Activated CD4-positive, alpha-beta T cell treated with anti-CD3 and anti-CD28 coated beads, Interleukin-2, amount 50 U/mL, for 48 hours (primary cell): ENCODE measurements at places on chromosomes 13 and 19.
A peak's percentile ranks its signal among the peaks of the same experiment; 100 is the strongest.

DNA sequence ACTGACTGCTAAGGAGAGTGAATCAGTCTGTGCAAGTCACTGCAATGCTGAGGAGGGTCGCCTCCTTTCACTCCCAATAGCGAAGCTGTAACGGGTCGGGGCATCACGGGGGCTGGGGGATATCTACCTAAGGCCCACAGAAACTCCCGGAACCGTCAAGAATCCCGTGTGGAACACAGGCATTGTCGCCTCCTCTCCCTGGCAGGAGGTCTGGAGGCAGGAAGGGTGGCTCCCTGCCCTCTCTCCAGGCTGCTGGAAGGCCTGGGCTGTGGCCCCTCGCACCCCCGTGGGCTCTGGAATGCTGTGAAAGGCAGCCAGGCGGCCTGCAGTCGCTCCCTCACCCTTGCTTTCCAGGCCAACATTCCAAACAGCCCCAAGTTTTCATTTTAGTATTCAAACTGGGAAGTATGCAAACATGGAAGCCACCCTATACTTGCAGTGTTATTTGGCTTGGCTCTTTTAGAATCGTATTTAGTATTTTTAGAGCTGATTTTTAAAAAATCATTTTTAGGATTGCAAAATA is 109.4 kb downstream of the CRYL1 start:
- no peak for DNase-seq

DNA sequence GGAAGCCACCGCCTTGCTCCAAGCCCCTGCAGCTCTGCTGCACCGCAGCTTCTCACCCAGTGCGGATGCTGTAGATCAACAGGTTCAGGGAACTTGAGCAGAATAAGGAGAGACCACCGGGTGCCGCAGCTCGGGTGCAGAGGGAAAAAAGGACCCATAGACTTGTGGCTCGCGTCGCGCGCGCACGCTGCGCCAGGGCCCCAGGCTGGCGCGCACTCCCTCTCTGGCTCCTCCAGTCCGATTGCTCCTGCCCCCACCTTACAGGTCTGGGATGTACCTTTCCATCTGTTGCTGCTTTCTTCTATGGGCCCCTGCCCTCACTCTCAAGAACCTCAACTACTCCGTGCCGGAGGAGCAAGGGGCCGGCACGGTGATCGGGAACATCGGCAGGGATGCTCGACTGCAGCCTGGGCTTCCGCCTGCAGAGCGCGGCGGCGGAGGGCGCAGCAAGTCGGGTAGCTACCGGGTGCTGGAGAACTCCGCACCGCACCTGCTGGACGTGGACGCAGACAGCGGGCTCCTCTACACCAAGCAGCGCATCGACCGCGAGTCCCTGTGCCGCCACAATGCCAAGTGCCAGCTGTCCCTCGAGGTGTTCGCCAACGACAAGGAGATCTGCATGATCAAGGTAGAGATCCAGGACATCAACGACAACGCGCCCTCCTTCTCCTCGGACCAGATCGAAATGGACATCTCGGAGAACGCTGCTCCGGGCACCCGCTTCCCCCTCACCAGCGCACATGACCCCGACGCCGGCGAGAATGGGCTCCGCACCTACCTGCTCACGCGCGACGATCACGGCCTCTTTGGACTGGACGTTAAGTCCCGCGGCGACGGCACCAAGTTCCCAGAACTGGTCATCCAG is 964 bp downstream of the PCDH17 start:
- DNase-seq, result peak; percentile 3

DNA sequence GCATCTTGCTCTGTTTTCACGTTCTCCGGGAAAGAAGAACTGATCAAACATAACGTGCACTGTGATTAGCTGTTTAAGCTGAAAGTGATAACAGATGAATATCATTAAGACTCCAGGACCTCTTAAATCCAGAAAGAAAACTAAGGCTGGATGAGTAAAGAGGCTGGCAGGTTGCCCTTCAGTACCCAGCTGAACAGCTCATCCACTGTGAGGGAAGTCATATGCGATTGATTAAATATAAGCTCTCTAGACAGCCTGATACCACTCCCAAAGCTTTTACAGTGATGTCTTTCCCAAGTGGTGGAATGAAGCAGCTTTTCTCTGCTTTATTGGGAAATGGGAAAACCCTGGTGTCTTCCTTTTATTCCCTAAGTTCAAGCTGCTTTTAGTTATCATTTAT is 116.9 kb downstream of the EFNB2 start:
- no peak for DNase-seq

- no peak for DNase-seq
Measured at GRCh38 chr19:37948362-37948761, 41.4 kb downstream of the SIPA1L3 start.

DNA sequence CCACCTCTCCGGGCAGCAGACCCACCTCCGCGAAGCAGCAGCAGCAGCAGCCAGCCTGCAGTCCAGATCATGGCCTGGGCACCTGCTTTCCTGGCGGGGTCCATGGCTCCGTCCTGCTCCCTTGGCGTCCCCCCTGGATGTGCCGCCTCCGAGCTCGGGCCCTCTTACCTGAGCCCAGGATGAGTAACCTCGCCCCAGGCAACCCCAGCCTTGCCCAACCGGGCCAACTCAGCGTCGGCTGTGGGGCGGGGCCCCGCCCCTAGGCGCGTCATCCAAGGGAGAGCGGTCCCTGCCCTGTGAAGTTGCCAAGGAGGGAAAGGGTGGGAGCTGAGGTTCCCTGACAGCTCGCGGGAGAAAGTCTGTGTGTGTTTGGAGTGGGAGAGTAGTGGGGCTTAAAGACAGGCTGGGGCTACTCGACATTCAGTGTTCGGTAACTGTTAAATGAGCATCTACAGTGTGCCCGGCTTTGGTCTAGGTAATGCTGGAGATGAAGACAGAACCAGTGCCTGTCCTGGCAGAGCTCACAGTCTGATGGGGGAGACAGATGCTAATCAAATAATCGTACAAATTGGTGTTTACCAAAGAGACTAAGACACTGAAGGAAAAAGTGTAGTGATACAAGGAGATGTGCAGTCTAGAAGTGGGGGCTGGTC is at the start of gene LYPD3:
LYPD3 (minus strand) TSS at position 141 of the 653 bp plus-strand sequence; CDS start at position 104, 37 bp downstream.
- DNase-seq, result no peak

- DNase-seq, result no peak
Measured at GRCh38 chr13:36207672-36208071, 6.7 kb downstream of the SOHLH2 start.

GRCh38 chr19:35074426-35075201 is 33.1 kb downstream of the HPN start:
- no peak for DNase-seq

- DNase-seq, result no peak
Measured at GRCh38 chr13:35599384-35599783, 122.9 kb upstream of the MAB21L1 start.

DNA sequence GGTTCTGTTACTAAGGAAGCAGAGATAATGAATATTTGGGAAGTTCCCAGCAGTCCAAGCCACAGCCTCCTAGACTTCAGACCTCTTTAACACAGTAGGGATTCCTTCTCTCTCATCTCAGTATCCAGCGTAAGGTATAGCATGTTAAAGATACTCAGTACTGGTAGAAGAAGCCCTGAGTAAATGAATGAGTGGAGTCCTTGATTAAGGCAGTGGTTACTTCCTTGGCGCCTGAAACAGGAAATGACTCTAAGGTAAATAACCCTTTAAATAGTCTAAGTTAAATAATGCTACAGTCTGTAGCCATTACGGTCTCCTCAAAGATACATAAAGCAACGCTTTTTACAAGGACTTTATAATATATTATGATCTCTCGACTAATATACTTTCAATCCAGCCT is 650.8 kb upstream of the MIR17HG start:
- DNase-seq, result no peak
